ENCODE measurements at places on chromosomes 6 and 20. TPM values are rescaled to one million over a fixed set of nuclear protein-coding genes. Genes with fewer than 3 reads are reported as not detected.

CRYBG1 gene
- under 0.01 TPM for total RNA-seq

DNA sequence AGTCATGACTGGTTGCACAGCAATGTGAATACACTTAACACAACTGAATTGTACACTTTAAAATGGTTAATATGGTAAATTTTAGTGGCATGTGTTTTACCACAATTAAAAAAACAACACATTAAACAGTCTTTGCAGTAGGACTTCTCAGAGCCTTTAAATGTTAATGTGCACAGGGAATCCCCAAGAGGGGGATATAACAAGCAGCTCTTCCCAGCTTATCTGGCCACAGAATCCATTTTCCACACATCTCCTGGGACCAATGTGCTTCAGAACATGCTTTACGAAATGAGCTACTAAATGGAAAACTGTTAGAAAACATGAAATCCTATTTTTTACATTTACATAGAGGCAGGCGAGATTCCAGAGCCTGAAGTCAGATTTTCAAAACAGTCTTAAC, 44.4 kb downstream of the FYN start:
- DNase-seq: no peak

DNA sequence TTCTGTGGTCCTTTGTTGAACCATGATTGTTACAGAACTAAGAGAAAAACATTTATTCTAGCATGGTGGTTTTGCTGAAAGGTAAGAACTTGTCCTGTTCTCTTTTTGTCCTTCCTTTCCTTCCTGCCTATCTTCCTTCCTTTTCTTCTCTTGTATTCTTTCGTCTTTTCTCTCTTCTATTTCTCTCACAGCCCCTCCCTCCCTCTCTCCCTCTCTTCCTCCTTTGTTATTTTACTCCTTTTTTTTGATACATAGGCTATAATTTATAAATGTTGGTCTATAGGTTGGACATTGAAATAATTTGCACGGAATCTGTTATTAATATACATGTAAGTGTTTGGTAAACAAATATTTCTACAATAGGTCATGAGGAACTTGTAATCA, 18.6 kb downstream of the ADGRB3 start:
- no peak for DNase-seq

DNA sequence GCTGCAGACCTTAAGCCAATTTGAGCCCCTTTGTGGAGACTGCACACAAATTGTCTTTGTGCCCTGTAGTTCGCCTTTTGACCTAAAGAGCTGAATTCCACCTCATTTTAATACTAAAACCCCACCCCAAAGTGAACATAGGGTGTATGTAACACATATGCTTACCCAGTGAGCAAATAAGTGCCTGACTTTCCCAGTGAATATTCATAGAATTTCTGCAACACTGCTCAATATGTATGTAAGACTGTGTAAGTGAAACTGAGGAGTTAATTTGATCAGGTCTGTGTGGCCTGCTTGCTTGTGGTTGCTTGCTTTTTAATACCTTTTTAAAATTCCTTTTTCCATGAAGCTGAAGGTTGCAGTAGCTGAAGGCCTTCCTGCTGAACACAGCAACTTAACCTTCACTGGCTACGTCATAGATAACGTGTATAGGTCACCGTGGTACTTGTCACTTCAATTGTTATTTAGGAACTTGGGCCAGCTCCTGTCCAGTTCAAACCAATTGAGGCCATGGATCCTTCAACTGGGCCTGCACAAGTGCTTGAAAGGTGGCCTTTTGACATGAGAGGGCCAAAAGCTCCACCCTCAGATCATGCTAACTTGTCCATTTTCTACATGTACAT, 131.7 kb upstream of the BTBD3 start:
- DNase-seq: no peak

DNA sequence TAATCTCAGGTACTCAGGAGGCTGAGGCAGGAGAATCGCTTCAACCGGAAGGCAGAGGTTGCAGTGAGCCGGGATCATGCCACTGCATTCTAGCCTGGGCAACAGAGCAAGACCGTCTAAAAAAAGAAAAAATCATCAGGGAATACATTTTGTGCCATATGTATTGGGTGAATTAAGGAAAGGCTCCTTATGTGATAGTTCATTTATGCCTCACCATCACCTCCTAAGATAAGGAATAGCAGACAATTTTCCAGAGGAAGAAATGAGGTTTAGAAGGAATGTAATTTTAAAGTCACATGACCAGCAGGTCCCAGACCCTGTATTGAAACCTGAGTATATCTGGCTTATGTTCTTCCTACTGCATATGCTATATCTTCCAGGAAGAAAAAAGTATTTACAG, 93.9 kb upstream of the FOXC1 start:
- DNase-seq: no peak

Data from cardiac muscle cell (in vitro differentiated cells and primary cell).